Stimulated activated CD4-positive, alpha-beta T cell treated with anti-CD3 and anti-CD28 coated beads, TNF-alpha, amount 100 ng/mL, for 1 hour (primary cell): ENCODE measurements at places on chromosomes 5 and 9.

- DNase-seq: no peak
These were observed 700 bp downstream of the SKP2 start for GRCh38 chr5:36152324-36153297.

GRCh38 chr9:136979769-136980587, 2.7 kb downstream of the PTGDS start:
- no peak for DNase-seq

- no peak for DNase-seq
These were observed 14.3 kb downstream of the IL5 start for GRCh38 chr5:132528866-132529634.

- no peak for DNase-seq
These were observed 843 bp downstream of the BSPRY start for GRCh38 chr9:113350107-113350661.

DNA sequence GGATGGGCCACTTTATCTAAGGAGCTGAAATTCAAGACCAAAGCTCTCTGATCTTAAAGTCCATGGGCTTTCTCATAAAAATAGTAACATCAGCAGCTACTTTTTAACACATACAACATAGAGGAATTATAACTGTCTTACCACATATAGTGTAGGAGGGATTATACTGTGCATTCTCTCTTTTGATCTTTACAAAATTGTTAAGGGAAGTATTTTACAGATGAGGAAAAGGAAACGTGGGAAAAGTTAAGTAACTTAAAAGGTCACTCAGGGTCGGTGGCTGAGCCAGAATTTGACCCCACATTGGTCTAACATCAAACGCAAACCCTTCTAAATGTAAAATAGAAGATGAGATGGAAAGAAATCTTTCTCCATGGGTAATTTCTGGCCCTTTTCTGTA, 38.4 kb downstream of the ZNF608 start:
- no peak for DNase-seq

- DNase-seq: no peak
These were observed 19.2 kb downstream of the FAM240B start for GRCh38 chr9:38700695-38701094.

DNA sequence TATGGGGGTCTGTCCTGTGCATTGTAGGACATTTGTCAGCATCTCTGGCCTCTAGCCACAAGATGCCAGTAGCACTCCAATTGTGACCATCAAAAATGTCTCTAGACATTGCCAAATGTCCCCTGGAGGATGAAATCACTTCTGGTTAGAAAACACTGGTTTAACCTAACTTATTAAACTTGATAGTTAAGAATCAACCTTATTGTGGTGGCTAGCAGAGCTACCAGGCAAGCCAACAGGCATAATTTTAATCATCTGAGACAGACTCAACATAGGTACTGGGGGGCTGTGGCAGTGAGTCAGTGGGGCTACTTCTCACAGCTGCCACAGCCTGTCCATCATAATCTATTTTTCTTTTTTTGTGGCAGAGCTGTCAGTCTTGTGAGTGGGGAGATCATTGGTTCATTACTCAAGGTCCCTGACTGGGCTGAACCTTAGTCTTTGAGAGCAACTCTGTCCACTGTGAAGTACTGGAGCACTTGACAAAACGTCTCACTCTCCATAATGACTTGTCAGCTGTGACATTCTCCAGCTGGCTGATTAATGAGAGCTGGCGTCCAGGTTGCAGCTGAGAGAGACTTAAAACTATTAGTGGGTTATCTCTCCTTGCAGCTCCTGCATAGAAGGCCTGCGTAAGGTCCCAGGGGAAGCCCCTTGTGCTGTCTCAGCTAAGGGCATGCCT, 107.9 kb downstream of the DCP2 start:
- DNase-seq: no peak

DNA sequence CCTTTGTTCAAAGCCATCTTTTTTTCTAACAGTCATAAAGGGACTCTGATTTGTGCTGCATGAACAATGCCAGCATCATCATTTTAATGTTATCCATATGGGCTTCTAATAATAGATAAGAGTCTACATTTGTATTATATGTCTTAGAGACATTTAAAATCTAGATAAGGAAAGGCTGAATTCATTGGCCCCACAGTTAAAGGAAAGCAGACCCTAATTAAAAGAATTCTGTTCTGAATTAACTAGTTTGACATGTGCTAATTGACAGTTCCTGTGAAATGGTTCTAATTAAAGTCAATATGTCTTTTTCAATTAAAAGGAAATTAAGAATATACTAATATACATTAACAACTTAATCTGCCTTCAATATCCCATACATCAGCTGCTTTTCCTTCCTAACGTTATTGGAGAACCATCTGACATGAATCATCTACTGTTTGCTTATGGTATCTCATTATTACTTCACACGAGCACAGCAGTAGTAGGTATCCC, 104.7 kb downstream of the NR2F1-AS1 start:
- no peak for DNase-seq

DNA sequence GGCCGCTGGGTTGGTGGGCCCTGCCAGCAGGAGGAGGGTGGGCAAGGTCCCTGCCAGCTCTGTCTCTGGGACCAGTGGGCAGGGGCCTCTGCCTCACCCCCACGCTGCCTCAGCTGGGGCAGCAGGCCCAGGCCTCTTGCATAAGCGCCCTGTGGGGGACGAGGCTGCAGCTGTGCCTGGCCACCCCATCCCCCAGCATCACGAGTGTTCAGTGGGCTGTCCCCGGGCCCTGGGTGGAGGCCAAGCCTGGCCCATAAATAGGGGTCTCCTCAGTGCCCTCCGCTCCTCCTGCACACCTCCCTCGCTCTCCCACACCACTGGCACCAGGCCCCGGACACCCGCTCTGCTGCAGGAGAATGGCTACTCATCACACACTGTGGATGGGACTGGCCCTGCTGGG, at the start of gene PTGDS:
TSS of gene PTGDS (plus strand) at position 282 of the 400 bp plus-strand sequence. CDS start at position 357, 75 bp downstream.
- DNase-seq: no peak

DNA sequence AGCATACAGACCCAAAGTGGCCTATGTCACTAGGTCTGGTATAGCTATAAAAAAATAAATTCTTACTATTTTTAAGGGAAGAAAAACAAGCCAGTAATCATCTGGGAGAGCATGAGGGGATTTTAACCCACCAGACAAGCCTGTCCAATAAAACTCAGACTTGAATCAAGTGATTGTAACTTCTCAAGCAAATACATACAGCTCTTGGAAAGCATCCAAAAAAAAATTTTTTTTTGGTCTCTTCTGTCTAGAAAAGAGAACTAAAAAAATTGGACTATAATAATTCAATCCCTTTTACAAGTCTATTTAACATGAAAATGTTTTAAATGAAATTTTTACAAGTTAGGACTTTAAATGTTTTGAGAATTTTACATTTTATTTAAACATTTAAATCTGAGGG, 61.7 kb downstream of the FBXL17 start:
- no peak for DNase-seq
